ENCODE measurements at places on chromosomes 16 and 17. TPM values are rescaled to one million over a fixed set of nuclear protein-coding genes. Genes with fewer than 3 reads are reported as not detected.

The HOXB9 gene
- not detected for total RNA-seq

The EARS2 gene
- total RNA-seq = 24.5 TPM

The MRC2 gene
- total RNA-seq = 72.3 TPM

The GPRC5B gene
- 58.7 TPM for total RNA-seq

The IRF8 gene
- not detected for total RNA-seq

The RHBDL1 gene
- 0.73 TPM for total RNA-seq

The ITGB3 gene
- total RNA-seq = 96.8 TPM

The KRT20 gene
- not detected for total RNA-seq

The ARL5C gene
- total RNA-seq = not detected

The PRDM7 gene
- total RNA-seq = not detected

The KRTAP4-3 gene
- total RNA-seq = not detected

The CLDN7 gene
- 26.8 TPM for total RNA-seq

The CCT6B gene
- total RNA-seq = 0.59 TPM

The PMFBP1 gene
- total RNA-seq = 0.21 TPM

The SNN gene
- total RNA-seq = 30.1 TPM

The TBC1D28 gene
- not detected for total RNA-seq

The ODAD4 gene
- 0.13 TPM for total RNA-seq

The TBC1D3C gene
- total RNA-seq = not detected

The RNF227 gene
- total RNA-seq = 1.2 TPM

The CLEC18B gene
- 0.04 TPM for total RNA-seq
